RPMI7951 (cell line): ENCODE measurements at places on chromosomes 12 and 14. TPM values are rescaled to one million over a fixed set of nuclear protein-coding genes. Genes with fewer than 3 reads are reported as not detected.

The ERH gene
- total RNA-seq = 125 and 126 TPM in 2 replicates

DNA sequence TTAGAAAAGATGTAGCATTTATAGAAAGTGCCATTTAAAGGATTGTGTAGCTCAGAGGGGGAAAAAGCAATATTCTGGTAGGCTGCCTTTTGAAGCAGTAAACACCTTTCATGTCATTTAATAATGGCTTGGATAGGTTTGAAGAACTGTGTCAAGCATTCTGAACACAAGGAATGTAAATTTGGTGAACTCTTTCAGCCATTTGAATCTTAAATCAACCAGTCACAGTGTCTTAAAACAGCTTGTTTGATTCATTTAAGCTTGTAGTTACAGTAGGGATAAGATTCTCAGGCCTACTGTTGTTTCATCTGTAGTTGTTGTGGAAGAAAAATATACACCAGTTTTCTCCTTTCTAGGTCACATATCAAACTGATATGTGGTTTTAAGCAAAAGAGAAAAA is 299.4 kb upstream of the NOVA1 start:
- no peak for DNase-seq

The PZP gene
- not detected in 2 replicates for total RNA-seq

- no peak for DNase-seq
Observed at GRCh38 chr14:105152794-105153241, 15.8 kb downstream of the JAG2 start.

DNA sequence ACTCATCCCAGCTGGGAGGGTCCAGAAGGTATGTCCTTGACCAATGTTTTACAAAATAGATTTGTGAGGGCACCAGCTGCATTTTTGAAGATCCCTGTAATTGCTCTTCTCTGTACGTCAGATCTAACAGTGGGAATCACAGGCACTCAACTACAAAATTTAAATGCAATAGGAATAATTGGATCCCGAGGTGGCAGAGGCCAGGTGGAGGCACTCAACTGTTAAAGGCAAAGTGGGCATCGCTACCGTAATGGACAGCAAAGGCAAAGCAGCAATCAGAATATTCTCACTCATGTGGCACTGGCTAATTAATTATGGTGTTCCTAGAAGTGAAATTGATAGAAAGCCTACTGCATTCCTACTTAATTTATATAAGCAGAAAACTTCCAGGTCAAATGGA is 27.9 kb upstream of the PSMC1 start:
- DNase-seq = no peak

The DNAJC22 gene
- total RNA-seq = 7.9 and 10.4 TPM in 2 replicates

The IQSEC3 gene
- not detected in 2 replicates for total RNA-seq

The IL26 gene
- not detected in 2 replicates for total RNA-seq

The LYZ gene
- 0.10 and 0.72 TPM in 2 replicates for total RNA-seq

The TPPP2 gene
- not detected in 2 replicates for total RNA-seq

GRCh38 chr12:49671031-49671765 is 36.0 kb downstream of the FMNL3 start:
- DNase-seq = no peak

The LRP1-AS gene
- total RNA-seq = not detected in 2 replicates
